Skeletal muscle cell (primary cell): ENCODE measurements at places on chromosomes 3 and 15.

DNA sequence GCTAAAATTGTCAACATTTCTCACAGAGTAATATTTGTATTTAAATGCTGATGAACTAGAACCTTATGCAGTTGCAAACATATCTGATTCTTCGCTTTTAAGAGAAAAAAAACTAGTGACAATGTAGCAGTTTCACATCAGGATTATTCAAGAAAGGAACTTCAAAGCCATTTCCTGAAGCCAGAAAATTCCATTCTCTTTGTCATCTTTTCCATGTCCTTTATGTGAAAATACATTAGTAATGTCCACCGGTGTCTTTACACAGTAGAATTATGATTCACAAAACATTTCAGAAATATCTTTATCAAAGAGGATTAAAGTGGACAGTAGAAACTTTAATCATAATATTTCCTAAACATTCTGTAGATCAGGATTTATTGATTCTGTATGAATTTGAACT is 12.7 kb upstream of the LXN start:
- no peak for DNase-seq

GRCh38 chr3:113231827-113232253 is 20.5 kb downstream of the BOC start:
- peak; percentile 77 for DNase-seq

- DNase-seq = no peak
These were observed 99.7 kb downstream of the RARB start for GRCh38 chr3:25527801-25528200.

- DNase-seq = no peak
These were observed 13.5 kb upstream of the TSPAN3 start for GRCh38 chr15:77084436-77084835.

- no peak for DNase-seq
These were observed 85.1 kb downstream of the AP4E1 start for GRCh38 chr15:50993598-50993997.

DNA sequence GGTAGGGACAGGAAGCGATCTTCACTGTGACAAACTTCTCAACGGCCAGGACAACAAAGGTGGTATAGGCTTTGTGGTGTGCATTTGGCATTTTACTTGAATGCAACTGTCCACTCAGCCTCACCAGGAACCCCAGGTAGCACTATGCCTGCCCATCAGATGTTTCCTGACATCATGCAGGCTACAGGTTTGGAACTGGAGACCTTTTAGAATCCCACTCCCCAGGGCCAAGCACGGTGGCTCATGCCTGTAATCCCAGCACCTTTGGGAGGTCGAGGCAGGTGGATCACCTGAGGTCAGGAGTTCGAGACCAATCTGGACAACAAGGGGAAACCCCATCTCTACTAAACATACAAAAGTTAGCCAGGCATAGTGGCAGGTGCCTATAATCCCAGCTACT is 9.6 kb downstream of the STARD5 start:
- DNase-seq = no peak

DNA sequence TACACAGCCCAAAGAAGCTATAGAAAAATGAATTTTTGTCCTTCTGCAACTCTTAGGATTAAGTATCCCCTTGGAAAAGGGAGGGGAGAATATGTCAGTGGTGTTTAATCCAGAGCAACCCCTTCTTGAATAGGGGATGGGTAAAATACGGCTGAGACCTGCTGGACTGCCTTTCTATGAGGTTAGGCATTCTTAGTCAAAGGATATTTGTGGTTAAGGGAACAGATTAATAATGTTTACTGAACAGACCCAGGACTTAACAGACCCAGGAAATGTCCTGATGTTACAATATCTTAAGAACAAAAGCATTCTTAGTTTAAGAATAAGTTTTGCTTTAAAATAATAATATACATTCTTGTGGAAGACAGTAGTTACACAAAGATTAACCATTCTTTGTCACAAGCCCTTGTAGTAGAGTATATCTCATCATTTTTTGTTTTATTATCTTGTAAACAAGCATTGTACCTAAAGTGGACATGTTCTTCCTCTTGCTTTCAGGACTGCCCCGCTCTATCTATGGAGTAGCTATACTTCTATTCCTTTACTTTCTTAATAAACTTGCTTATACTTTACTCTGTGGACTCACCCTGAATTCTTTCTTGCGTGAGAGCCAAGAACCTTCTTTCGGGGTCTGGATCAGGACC is 43.8 kb upstream of the B3GALNT1 start:
- DNase-seq = no peak

GRCh38 chr3:181623924-181624694 is 87.6 kb upstream of the SOX2 start:
- DNase-seq = no peak

DNA sequence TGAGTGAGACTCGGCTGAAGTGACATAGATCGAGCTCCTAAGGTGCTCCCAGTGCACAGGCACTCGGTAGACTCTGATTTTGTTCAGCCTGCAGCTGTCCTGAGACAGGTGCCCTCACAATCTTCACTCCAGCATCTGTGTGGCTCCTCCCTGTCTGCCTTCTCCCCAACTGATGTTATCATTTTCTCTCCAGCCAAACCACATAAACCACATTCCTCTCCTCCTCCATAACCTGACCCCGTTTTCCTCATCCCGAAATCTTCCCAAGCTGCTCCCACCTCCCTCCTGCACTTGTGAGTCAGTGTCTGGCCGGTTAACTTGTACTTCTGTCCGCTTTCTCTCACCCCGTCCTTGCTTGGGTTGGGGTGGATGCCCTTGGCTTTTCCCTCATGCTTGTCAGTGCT is 93.3 kb upstream of the HACD2 start:
- DNase-seq = peak; percentile 91

DNA sequence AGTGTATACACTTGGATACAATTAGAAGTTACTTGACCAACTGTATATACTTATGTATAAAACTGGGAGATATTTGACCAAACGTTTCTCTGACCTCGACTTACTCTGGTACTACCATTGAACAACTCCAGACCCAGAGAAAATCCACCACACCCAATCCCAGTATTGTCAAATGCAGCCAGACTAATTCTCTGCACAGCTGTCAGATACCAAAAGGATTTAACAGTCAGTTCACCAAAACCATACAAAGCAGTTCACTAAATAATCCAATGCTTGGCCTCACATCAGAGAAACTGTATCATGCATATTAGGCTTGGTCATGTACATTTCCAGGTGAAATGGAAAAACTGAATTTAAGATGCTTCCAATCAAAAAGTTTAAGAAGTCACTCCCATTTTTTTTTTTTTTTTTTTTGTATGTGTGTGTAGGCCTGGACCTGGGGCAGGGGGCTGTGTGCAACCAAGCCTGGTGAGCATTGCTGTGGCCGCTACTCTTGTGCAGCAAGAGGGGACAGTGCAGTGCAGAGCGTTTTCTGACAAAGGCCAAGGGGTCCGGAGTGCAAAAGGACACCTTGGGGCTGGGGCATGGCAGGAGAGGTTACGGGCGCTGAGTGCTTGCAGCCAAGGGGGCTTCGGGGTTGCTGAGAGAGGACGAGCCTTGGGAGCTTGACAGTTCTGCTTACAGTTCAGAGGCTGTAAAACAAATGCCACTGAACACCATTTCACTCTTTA is 1.4 kb downstream of the TOMM70 start:
- no peak for DNase-seq

GRCh38 chr15:29270169-29270955 is 740 bp upstream of the NSMCE3 start:
- DNase-seq = no peak

GRCh38 chr3:190424478-190425439 is 24.9 kb downstream of the TMEM207 start:
- DNase-seq = peak; percentile 18

- DNase-seq = no peak
These were observed 30.5 kb downstream of the ZNF445 start for GRCh38 chr3:44446929-44447328.
